ENCODE measurements at places on chromosomes 6 and 20.

DNA sequence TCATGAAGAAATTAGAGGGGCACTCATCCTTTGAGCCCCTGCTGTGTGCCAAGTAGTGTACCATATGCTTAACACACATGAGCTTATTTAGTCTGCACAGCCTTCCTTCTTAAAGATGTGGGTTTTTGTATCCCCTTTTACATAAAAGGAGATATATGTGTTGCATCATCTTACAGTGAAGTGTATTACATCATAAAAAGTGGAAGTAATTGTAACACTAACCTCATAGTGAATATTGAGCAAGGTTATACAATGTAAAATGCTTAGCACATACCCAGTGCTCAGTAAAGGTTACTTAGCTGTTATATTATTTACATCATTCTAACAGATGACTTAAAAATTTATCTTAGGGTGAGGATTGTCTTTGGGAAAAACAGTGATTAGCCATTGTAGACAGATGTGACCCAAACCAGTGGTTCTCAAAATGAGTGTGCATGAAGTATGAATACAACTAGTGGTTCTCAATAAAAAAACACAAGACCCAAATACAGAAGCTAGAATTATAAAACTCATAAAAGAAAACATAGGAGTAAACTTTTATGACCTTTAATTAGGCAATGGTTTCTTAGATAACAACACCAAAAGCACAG, 3.8 kb upstream of the PIGU start:
- no peak for DNase-seq

- DNase-seq: no peak
Observed at GRCh38 chr20:12166053-12166717, 248.5 kb downstream of the BTBD3 start.

DNA sequence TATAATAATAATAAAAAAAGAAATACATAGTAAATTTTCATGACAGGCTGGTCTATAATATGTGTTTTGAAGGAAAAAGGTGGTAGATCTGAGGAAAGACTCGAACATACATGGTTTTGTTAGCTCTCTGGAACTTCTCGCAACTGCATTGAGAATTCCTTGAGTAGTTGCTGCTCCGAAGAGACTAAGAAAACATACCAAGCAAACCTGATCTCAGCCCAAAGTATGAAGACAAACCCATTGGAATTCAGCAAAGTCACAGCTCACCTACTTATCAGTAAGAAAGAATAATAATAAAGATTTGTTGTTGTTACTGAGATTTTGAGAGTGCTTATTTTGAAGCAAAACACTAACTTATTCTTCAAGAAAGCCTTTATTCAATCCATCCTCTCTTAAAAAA, 1107.1 kb upstream of the EYS start:
- no peak for DNase-seq

- DNase-seq: no peak
Observed at GRCh38 chr6:157760589-157761330, 62.3 kb upstream of the SNX9 start.

DNA sequence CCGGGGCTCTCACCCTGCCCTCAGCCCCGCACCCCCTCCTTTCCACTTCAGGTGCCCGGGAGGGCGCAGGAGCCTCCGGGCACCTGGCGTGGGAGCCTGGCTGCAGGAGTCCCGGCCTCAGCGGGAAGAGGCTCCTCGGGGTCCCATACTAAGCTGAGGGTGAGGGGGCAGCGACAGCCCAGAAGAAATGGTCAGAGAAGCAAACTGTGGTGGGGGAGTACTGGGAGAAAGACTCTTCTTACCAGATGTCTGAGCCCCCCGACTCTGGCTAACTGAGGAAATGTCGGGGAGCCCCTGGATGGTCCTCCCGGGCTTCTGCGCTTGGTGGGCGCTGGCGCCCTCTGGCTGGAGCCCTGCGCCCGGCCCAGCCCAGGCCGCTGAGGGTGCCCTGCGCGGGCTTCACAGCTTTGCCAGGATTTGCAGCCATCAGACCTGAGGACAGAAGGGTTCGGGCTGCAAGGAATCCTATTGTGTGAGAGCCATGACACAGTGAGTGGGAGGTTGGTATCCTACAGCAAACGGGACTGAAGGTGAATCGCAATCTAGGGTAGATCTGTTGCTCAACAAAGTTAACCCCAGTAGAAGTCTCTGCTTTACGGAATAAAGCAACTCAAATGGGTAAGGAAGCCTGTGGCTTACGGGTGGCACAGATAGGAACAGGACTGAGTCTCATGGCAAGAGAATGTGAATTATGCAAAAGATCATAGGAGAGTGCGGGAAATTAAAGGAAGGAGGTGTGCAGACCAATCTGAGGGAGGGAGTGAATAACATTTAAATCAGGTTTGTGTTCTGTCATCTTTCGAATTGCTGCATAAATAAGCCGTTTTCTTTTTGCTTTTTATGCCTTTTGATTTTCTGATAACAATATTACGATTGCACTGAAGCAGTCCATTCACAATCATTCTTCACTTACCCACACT, 639 bp upstream of the RCAN2 start:
- peak; percentile 6 for DNase-seq

GRCh38 chr20:38121741-38122140, 43.3 kb downstream of the TGM2 start:
- no peak for DNase-seq

DNA sequence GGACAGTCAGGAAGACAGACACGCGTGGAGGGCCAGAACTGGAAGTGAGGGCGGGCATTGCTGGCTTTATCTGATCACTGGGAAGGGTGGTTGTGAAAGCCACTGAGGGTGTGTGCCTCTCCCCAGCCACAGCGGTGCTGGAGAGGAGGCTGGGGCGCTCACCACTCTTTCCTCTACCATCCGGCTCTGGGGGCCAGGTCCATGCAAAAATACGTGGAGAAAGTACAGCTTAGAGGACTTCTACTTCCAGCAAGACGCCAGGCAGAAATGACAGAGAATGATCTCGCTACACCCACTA, 148.8 kb upstream of the RPS6KA2 start:
- DNase-seq: no peak

GRCh38 chr6:154071236-154071635, 32.2 kb downstream of the OPRM1 start:
- DNase-seq: no peak

DNA sequence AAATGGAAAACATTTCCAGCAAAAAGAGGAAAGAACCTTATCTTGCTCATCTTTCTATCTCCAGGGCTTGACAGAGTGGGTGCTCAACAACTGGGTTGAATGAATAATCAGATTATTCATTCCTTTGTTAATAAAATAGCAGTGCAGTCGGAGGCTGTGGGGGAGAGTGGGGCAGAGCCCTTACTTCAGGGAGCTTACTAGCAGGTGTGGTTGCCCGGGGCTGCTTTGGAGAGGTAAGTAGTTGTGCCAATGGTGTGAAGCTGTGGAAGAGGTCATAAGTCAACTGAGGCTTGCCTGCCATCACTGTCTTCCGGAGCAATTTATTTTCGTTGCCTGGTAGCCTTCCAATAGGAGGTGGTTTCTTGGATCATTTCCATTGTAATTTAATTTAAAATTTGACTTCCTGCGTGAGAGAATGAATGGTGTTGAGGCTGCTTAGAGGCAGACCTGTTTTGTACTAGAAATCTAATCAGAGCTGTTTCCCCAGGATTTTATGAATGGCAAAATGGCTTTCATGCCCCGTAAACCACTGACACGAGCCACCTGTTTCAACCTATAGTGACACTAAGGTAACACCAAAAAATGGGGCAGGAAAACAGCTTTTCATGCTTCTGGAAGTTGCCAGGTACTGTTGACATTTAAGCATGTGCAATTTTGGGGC, 51.4 kb downstream of the ZDHHC14 start:
- no peak for DNase-seq

- no peak for DNase-seq
Observed at GRCh38 chr20:7723284-7723683, 217.0 kb downstream of the HAO1 start.

DNA sequence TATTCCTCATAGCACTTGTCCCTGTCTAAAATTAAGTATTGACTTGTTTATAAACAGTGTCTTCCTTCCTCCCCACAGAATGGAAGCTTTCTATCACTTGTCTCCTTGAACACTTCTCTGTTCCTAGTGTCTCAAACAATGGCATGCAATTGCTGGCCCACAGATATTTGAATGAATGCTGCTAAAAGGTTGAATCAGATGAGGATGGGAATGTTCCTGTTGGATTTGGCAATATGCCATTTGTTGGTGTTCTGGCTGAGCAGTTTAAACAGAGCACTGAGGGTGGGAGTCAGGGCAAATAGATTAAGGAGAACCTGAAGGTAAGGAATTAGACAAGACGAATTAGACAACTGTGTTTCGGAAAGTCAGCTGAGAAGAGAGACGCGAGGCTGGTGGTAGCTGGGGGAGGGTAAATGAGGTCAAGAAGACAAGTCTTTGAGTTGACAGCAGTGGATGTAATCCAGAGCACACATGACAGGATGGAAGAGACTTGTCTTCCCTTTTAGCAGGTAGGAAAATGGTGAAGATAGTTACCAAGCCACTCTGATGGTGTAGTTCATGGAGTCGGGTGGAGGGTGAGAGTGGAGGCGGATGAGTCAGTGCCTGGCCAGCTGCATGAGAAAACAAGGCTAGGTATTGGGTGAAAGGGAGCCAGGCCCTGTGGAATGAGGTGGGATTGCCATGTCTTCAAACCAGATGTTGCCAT, 58.3 kb upstream of the GNRH2 start:
- no peak for DNase-seq

DNA sequence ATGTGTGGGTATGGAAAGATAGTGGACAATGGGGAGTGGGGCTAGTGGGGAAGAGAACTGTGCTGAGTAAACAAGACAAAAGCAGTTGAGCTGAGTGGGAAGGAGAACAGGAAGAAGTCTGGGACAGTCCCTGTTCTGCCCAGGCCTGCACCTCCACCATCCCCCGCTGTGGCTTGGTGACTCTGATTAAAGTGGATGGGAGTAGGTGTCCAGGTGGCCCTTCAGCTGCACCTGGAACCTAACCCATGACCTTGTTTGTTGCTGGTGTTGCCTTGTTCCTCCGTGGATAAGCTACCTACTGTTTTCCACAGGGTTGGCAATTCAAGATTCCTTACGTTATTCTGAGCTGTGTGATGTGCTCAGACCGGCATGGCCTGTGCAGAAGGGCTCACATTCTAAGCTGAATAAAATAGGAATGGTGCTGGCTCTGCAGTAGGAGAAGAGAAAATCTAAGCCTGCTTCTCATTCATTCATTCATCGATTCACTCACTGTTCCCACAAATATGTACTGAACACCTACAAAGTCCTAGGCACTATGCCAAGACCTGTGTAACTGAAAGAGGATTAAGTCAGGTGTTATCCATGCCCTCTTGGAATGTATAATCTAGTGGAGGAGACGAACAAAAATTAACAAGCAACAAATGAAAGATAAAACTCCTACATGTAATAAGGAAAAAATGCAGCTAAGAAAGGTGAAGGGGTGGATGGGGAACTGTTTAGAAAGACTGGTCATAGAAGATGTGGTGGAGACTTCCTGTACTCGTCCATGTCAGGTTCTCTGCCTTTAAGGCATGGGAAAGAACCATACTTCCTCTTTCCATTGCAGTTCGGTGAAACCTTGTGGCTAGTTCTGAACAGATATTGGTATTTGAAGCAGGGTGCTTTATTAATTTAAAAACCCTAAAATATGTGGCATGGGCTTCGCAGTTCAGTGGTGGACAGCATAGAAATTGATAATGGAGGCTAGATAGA, 10.1 kb upstream of the CALHM6 start:
- DNase-seq: no peak

- no peak for DNase-seq
Observed at GRCh38 chr6:138726066-138726756, 47.4 kb upstream of the CCDC28A start.

- no peak for DNase-seq
Observed at GRCh38 chr6:38184585-38185080, 365.1 kb downstream of the ZFAND3 start.

GRCh38 chr6:31978831-31979230, 3.0 kb upstream of the C4A start:
- DNase-seq: no peak

- DNase-seq: no peak
Observed at GRCh38 chr6:111672761-111673450, 67.2 kb upstream of the TRAF3IP2 start.

DNA sequence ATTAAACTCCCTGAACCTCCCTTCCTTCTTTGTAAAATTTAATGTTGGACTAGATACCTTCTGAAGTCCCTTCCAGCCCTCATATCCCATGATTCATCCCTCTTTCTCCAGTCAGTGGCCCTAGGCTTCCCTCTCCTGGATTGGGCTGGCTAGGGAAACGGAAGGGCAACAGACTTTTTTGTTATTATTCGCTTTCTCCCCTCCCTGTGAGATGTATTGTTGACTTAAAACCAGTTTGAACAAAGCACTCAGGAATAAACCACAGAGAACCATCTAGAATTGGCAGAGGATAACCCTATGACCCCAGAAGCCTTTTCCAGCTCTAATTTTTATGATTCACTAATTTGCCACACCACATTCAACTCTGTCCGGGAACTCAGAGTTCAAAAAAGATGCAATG, 239.7 kb upstream of the SUPT3H start:
- DNase-seq: no peak

GRCh38 chr6:103522045-103522444, 1337.7 kb downstream of the HACE1 start:
- no peak for DNase-seq

GRCh38 chr6:50837589-50838445, 19.1 kb downstream of the TFAP2B start:
- DNase-seq: no peak

DNA sequence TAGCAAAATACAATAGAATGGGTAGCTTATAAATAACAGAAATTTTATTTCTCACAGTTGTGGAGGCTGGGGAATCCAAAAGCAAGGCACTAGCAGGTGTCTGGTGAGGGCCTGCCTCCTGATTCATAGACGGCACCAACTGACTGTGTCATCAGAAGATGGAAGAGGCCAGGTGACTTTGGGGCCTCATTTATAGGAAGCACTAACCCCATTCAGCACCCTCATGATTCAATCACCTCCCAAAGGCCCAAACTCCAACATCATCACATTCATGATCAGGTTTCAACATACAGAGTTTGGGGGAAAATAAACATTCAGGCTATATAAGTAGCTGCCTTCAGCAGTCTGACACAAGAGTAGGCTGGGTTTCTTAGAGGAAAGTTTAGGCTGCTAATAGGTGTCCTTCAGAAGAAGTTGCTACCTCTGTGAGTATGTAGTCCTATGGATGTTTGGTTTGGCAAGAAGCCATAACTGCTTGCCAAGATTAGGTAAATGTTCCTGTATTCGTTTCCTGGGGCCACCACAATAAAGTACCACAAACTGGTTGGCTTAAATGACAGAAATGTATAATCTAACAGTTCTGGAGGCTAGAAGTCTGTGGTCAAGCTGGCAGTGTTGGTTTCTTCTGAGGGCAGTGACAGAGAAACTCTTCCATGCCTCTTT, 48.8 kb downstream of the NT5E start:
- no peak for DNase-seq

DNA sequence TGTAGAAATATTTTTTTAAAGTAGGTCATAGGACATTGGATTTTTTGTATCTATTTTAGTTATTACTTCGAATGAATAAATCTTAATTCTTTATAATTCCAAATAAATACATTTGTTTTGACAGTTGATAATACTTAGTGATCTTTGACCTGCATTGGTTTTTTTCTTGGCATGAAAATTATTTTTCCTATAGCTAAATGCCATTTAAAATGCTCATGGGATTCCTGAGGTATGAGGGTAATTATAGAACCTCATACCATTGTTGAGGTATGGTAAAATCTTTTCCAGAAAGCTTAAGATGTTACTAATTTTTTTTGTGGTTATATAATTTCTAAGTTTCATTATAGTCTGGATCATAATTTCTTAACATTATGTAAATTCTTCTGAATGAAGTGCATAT, 8.3 kb downstream of the PM20D2 start:
- no peak for DNase-seq

All from stimulated activated CD8-positive, alpha-beta memory T cell treated with anti-CD3 and anti-CD28 coated beads, Interleukin-12 subunit alpha, Interleukin-12 subunit beta, amount 100 ng/mL, for 4 hours (primary cell).